Astrocyte of the cerebellum (primary cell): ENCODE measurements at places on chromosomes 7 and 10.

- no peak for DNase-seq
Measured at GRCh38 chr10:79358811-79359210, 11.5 kb downstream of the PPIF start.

DNA sequence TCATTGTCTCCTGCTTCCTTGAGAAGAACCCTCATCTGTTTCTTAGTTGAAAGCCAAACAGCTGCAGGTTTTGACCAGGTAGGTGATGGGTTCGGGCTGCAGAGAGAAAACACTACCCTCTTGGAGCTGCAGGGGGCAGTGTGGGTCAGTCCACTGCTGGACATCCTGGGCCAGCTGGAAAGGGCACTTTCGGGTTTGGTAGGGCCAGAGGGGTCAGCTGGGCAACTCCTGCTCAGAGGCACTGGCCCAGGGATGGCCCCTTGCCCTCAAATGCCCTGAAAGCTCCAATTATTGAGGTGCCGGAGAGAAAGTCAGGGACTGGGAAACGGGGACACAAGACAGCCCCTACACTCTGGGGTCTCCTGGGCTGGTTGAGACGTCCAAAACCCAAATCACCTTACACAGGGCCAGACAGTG lies 90.7 kb downstream of the MKI67 start:
- no peak for DNase-seq

- DNase-seq, result no peak
Measured at GRCh38 chr10:61257956-61258496, 195.2 kb downstream of the TMEM26 start.

DNA sequence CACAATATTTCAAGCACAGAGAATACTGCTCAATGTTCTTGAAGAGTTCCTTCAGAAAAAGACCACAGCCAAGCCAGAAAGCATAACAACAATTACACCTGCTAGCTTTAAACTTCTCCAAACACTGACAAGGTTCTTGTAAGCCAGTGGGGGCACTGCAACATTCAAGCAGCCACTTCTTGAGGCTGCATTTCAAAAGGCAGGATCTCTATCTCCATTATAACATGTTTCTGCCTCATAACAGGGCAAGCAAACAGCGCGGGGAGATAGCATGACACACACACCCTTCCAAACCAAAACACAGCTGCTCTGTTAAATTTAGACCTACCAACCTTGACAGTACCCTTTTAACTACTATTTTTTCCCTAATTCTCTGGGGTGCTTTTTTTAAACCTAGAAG lies 30.8 kb downstream of the CHCHD3 start:
- no peak for DNase-seq

DNA sequence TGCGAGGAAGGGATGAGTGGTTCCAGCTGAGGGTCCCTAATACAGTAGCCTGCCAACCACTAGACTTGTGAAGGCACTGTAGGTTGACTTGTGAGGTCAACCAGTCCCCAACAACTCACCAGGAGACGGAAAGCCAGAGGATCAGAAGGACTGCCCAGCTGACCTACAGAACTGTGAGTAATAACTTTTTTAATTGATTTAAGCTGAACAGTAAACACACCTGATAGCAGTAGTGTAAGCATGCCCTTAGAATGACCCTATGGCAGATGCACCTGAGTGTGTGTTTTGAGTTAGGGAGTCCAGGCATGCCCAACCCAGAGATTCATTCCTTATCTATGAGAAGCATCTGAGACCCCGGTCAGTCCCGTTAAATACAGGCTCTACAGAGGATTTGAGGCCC lies 14.1 kb downstream of the PRLHR start:
- DNase-seq, result no peak

DNA sequence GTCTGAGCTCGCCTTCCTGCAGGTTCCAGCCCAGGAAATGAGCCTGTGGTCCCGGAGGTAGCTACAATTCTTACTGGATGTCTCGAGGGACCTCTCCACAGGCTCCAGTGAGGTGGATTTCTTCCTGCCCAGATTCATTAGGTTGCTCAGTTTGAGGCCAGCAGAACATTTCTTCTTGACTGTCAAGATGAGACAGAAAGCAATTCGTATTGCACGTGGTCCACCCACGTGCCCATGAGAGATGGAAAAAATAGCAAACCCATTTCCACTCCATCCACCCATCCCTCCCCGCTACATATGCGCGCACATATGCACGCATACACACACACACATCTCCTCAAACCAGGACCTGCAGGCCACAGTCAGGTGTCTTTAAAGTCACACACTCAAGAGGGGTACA lies 68.7 kb downstream of the VWA2 start:
- DNase-seq, result no peak

GRCh38 chr10:109838592-109839244 lies 84.6 kb downstream of the XPNPEP1 start:
- DNase-seq, result no peak

DNA sequence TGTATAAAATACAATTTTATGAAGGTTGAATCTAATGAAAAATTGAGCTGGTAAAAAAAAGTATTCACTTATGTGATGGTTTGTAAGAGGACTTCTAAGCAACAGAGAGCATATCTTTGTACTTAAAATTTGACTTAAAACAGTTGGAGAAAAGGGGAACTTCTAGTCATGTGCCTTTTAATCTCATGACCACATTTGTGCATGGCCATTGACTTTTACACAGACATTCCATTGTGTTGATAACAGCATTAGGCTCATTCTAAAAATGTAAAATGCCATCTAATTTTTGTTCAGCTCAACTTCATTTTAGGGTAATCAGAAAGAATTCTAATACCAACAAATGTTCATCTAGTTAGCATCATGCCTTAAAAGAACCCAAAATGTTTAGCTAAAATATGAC lies 119.9 kb downstream of the HPSE2 start:
- DNase-seq, result no peak

GRCh38 chr10:52232561-52233350 lies 81.3 kb upstream of the DKK1 start:
- no peak for DNase-seq

GRCh38 chr10:44517635-44518034 lies 132.7 kb upstream of the CXCL12 start:
- DNase-seq, result no peak

DNA sequence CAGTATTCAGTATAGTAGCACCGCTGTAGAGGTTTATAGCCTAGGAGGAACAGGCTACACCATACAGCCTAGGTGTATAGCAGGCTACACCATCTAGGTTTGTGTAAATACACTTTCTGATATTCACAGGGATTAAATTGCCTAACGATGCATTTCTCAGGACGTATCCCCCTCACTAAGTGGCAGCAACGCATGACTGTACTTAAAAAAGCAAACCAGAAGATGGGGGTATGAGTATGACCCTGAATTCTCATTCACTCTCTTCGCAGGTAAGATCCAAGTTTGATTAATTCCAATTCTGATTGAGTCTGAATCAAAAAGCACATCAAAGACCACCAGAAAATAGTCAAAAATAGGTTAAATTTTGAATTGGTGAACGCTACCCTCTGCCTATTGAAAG lies 972 bp downstream of the ORC5 start:
- no peak for DNase-seq

DNA sequence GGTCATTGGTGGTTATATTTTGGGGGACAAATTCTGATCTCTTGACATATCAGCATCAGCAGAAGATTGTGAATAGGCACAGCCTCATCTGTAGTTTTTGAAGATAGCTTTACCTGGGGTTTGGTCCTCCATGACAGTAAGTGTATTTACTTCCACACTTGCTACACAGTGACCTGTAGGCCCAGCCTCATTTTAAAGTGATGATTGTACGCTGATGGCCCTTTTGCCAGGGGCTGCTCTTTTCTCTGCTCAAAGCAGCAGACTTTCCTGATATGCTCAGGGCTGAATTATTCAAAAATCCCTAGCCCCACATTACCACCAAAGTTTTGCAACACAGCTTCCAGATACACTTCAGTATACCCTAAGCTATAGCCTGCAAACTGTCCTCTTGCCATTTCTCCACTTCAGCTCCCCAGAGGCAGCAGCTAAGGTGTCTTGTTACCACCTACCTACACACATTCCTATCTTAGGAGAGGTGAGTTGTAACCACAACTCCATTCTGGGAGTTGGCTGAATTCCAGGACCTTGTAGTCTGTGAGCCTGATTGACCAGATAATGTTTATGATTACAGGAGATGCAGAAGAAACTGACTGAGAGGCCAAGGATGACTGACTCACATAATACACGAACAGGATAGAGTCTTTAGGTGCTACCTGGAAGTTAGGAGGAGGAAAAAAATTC lies 6.0 kb downstream of the ASB4 start:
- no peak for DNase-seq

DNA sequence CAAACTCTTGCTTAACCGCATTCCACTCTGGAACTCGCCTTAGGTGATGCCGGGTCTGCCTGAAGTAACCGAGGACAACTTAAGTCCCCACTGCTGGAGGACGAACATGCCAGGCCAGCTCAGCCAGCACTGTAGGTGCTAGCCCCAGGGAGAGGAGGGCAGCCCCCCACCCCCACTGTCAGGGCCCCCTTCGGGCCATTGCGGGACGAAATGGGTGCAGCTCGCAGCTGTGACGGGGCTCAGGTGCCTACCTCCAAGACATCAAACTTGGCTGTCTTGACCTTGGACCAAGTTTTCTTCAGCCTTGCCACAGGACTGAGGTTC lies 60.4 kb downstream of the CSGALNACT2 start:
- no peak for DNase-seq

- DNase-seq, result no peak
Measured at GRCh38 chr10:122336332-122336731, 38.2 kb upstream of the PLEKHA1 start.

DNA sequence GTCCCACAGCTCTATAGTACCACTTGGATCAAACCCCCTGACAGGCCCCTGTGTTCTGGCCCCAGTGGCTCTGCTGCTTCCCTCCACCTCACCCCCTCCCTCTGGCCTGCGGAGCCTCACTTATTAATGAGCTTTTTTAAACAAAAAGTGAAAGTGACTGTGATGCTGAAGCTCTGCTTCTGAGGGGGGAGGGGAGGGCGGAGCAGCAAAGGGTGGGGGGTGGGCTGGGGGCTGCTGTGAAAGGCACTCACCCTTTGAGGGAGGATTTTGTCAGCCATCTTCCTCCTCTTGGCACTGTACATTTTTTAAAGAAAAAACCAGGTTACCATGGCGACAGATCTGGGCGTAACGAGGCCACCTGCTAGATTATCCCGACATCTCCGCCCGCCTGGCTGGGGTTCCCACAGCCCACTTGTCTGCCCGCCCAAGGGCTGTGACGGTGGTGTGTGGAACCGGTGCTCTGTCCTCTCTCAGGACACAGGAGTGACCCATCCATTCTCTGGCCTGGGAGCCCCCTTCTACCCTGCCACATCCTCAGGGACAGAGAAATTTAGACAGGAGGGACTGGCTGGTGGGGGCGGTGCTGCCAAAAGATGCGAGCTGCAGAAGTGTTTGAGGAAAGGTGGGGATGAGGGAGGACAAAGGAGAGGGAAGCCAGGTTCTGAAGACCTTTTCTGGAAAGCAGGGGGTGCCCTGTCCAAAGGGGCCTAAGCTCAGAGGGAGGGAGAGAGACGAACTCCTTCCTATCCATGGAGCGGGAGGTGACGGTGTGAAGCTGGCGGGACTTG lies 4.9 kb downstream of the SMARCD3 start:
- DNase-seq, result no peak

DNA sequence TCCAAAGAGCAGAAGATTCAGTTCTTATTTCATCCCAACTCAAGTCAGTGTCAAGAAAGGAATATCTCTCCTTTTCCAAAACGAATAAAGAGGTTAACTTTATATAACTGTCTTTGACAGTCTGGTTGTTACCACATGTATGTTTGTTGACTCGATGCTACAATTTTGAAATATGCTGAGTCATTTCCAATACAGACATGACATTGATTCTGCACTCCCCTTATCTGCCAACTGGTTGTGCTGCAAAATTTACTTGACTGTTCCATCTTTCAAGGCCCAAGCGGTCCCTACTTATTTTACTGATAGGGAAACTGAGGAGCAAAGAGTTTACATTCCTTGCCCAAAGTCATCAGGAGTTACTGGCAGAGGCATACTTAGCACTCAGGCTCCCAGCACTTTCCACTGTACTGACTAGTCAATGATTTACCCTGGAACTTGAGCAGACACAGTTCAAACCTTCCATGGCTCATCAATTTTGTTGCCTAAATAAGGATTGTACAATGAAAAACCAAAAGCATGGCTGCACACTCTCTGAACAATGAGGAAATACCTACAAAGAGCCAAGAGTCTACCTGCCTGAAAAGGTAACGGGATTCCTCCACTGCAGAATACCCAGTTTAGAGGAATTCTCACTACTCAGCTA lies 52.8 kb downstream of the ABLIM1 start:
- DNase-seq, result no peak
